ENCODE measurements at places on chromosomes 4 and X. TPM values are rescaled to one million over a fixed set of nuclear protein-coding genes. Genes with fewer than 3 reads are reported as not detected.

Gene BMX
- not detected for total RNA-seq

Gene RAI2
- total RNA-seq, result 0.15 TPM

Gene AKAP4
- total RNA-seq, result not detected

Gene VCX2
- total RNA-seq, result not detected

Gene SLC16A2
- total RNA-seq, result 24.0 TPM
